Adrenal gland (tissue), 19 donors: ENCODE measurements at places on chromosomes 1 and 21. TPM values are rescaled to one million over a fixed set of nuclear protein-coding genes. Genes with fewer than 3 reads are reported as not detected.
A peak's percentile ranks its signal among the peaks of the same experiment; 100 is the strongest.

The MEX3A gene
- total RNA-seq: 1.9 TPM

The CCDC24 gene
- 8.8 TPM for total RNA-seq

DNA sequence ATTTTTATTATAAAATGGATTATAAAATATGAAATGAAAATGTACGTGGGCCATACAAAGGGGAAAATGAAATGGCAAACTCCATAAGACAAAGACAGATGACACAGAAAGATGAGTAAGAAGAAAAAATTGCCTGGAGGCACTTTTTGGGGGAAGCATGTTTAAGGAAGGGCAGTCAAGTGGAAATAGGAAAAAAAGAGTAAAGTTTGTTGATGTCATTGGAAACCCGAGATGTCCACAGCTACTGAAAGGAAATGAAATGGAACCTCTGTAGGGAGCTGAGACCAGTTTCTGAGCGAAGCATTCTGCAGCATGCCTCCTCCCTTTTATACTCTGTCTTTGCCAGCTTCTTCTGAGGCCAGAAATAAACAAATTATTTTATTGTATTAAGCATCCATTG is 203.4 kb upstream of the UBE2U start:
- H3K36me3 ChIP-seq: no peaks in the 10 kb centered on the region
- H3K4me1 ChIP-seq: no peaks in the 10 kb centered on the region
- no peaks in the 10 kb centered on the region for H3K27me3 ChIP-seq
- no peak overlapping the region for H3K4me3 ChIP-seq

GRCh38 chr1:37354876-37355650 is 119.3 kb upstream of the ZC3H12A start:
- H3K27me3 ChIP-seq: no peaks in the 10 kb centered on the region
- H3K36me3 ChIP-seq: no peaks in the 10 kb centered on the region
- no peak for DNase-seq
- no peak overlapping the region for H3K27ac ChIP-seq
- H3K4me3 ChIP-seq: no peak overlapping the region

GRCh38 chr1:172936088-172936645 is 114.6 kb downstream of the TNFSF18 start:
- H3K36me3 ChIP-seq: no peaks in the 10 kb centered on the region
- H3K4me1 ChIP-seq: no peaks in the 10 kb centered on the region
- no peaks in the 10 kb centered on the region for H3K27me3 ChIP-seq
- no peak overlapping the region for H3K27ac ChIP-seq
- DNase-seq: no peak

DNA sequence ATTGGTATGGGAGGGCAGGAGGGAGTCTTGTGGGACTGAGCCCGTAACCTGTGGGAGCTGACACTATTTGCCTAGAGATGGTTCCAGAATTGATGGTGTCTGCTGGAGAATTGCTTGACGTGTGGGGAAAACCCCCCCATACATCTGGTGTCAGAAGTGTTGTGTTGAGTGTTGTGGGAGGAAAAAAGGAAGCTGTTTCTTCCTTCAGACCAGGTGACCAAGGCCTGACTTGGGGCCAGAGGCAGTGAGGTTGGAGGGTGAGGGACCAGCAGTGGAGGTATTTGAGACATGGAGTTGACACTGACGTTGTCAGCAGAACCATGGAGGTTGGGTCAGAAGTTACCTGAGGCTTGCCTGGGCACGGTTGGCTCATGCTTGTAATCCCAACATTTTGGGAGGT is 8.3 kb downstream of the SHISAL2A start:
- DNase-seq: no peak
- H3K27ac ChIP-seq: no peak overlapping the region
- no peaks in the 10 kb centered on the region for H3K27me3 ChIP-seq
- H3K4me3 ChIP-seq: no peak overlapping the region

DNA sequence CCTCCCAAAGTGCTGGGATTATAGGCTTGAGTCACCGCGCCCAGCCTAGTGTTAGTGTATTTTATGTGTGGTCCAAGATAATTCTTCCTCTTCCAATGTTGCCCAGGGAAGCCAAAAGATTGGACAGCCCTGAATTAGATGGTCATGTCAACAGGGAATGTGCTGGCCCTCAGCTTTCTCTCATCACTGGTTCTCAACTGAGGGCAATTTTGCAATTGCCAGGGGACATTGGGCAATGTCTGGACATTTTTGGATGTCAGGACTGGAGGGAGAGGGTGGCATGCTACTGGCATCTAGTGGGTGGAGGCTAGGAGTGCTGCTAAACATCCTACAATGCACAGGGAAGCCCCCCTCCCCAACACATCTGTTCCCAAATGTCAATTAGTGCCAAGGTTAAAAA is 95.0 kb downstream of the LAMC2 start:
- no peak overlapping the region for H3K27ac ChIP-seq
- no peaks in the 10 kb centered on the region for H3K4me1 ChIP-seq
- no peaks in the 10 kb centered on the region for H3K27me3 ChIP-seq
- H3K36me3 ChIP-seq: no peaks in the 10 kb centered on the region
- DNase-seq: peak; percentile 21
- H3K4me3 ChIP-seq: no peak overlapping the region

DNA sequence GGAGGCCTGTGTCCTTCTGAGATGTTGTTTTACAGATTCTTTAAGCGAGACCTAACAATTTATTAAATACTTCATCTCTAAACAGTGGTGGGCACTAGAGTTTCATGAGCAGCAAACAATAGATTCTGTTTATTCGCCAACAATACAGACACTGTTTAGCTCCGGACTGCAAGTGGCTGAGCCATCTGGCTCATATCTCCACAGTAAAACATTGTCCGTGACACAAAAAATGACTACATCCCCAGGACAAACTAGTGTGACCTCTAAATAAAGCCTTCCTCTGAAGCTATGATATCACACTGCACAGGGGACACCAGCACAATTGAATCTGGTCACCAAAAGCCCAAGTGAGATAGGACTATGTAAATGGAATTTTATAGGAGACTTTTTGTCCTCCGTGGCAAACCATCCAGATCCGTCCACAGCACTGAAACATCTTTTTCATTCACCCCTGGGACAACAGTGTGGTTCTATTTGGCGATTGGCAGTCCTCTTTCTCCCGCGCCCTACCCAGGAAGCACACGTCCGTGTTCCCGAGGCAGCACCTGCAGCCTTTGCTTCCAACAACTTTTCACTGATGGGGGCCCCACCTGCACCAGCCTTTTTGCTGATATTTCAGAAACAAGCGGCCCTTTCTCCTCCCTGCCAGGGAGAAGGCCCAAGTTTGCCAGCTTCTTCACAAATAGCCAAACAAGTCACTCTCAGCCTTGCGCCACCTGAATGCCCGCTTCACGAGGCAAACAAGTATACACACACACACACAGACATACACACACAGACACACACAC is 47.4 kb downstream of the OLIG1 start:
- H3K4me3 ChIP-seq: no peak overlapping the region
- H3K27ac ChIP-seq: no peak overlapping the region
- no peak for DNase-seq
- H3K27me3 ChIP-seq: peaks cover 28% of the 10 kb centered on the region
- no peaks in the 10 kb centered on the region for H3K36me3 ChIP-seq
- H3K4me1 ChIP-seq: no peaks in the 10 kb centered on the region
